ENCODE measurements at places on chromosomes 11 and 22.
A peak's percentile ranks its signal among the peaks of the same experiment; 100 is the strongest.

- no peak for DNase-seq
Measured at GRCh38 chr11:83070044-83070701, 1.5 kb downstream of the RAB30 start.

DNA sequence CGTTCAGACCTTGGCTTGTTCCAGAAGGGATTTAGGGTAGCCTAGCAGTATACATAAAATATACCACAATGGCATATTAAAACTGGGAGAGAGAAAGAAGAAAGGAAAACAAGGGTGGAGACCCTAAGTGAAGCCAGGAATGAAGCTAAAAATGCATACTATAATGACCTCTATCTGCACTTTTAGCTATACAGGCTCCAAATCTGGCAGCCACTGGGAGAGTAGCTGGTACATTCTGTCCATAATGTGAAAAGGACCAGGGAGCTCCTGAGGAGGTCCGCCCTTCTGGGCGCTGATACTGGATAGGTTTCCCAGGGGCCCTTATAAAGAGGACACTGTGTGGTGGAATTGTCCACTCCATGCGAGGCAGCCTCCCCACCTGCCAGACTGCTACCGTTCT is 42.8 kb downstream of the PRDM11 start:
- DNase-seq: no peak

DNA sequence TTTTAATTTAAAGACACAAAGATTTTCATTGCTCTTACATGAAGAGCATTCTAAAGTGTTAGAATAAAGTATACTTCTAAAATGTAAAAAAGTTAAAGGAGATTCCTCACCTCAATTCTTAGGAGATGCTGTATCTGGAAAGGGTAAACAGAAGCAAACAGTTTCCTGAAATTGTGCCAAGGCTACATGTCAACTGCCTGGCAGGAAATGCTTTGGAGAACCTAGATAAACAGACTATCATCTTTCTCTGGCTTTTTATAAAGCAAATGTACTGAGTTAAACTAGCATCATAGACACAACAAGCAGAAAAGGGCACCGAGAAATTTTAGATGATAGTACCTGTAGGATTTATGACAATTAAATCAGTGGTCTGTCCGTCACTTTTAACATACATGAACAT is 24.7 kb upstream of the AKIP1 start:
- DNase-seq: no peak

- DNase-seq: no peak
Measured at GRCh38 chr11:69985641-69986439, 92.3 kb upstream of the ANO1 start.

GRCh38 chr11:115581871-115582639 is 77.8 kb upstream of the CADM1 start:
- no peak for DNase-seq

- DNase-seq: no peak
Measured at GRCh38 chr11:5524756-5525155, 8.3 kb upstream of the UBQLNL start.

- DNase-seq: no peak
Measured at GRCh38 chr11:26478710-26479109, 93.4 kb downstream of the MUC15 start.

DNA sequence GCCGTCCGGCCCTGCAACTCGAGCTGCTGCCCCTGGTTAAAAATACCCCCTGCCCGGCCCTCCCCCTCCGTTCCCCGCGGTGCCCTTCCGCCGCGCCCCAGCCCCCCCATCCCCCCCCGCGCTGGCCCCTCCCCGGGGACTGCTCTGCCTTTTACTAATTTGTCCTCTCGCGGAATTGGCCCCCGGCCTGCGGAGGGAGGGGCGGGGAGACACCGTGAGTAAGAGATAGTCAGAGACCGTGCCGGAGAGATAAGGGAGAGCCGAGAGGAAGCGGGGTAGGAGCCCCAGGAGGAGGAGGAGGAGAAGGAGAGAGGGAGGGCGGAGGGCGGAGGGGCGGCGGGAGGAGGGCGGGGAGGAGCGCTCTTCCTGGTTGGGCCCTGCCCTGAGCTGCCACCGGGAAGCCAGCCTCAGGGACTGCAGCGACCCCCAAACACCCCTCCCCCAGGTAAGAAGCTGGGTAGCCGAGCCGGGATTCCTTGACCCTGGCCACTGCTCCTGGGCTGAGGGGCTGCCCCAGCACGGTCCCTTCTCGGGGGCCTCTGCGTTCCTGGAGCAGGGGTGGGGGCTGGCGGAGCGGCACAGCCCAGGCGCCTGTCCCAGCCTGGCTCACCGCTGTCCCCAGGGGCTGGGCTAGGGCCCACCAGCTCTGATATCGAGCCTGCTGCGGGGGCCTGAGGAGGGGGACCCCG is at the start of gene CAPN1:
Gene CAPN1, plus strand, starts transcription at position 360 of the 689 bp plus-strand sequence. CDS start 774 bp downstream, outside the sequence.
- DNase-seq: peak; percentile 14

Data from activated CD8-positive, alpha-beta memory T cell treated with anti-CD3 and anti-CD28 coated beads for 1 hour (primary cell).